ENCODE measurements at places on chromosomes 16 and 17.
A peak's percentile ranks its signal among the peaks of the same experiment; 100 is the strongest.

GRCh38 chr17:17509601-17510425, 13.6 kb upstream of the RASD1 start:
- DNase-seq, result no peak

DNA sequence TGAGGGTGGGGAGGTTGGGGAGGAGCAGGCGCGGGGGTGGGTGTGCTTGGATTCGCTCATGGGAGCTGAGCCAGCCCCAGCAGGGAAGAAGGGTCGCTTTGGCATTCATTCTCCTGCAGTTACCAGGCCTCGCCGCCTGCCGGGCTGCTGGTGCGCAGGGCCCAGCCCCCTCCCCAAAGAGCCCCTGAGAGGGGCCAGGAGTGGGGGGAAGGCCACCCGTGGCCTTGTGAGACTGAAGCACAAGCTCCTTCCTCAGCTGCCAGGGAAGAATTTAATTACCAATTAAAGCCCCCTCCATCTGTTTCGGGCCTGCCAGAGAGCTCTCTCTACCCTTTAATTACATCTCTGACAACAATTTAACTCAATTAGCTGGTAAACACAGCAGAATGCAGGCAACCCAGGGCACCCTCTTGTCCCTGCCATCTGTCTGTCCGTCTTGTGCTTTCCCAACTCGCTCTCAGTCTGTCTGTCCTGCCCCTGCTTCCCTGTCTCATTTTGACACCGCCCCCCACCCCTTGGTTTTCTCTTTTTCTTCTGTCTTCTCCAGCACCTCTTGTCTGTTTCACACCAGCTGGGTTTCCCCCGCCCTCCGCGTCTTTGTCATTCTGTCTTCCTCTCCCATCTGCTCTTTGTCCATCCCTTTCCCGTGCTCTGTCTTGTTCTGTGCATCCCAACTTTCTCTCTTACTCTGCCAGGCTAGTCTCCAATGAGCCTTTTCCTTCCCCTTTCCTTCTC, 32.7 kb downstream of the CDK5RAP3 start:
- peak; percentile 100 for DNase-seq

- no peak for DNase-seq
These were observed 1.8 kb upstream of the PIK3R6 start for GRCh38 chr17:8869114-8869815.

- DNase-seq, result no peak
These were observed 12.0 kb downstream of the IL21R start for GRCh38 chr16:27413956-27414355.

- no peak for DNase-seq
These were observed 9.2 kb upstream of the CCL13 start for GRCh38 chr17:34347063-34347462.

GRCh38 chr16:68388124-68388523, 60.2 kb downstream of the SMPD3 start:
- DNase-seq, result no peak

- DNase-seq, result peak; percentile 70
These were observed 3.9 kb downstream of the ACTG1 start for GRCh38 chr17:81508639-81509206.

DNA sequence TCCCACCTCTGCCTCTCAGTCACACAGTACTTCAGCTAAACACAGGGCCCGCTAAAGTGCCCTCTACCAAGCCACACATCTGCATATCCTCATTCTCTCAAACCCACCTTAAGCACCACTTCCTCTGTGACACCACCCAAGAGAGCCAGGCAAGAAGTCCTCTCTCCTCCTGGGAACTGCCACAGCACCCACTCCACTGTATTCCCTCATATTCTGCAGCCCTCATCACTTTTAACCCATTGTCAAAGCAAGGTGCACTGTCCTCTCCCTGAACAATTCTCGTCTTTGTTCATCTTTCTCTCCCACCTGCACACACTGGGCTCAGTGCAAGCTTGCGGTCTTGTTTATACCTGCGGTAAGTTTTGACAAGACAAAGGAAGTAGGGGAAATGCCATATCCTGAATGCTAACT, 13.6 kb downstream of the CHD9 start:
- no peak for DNase-seq

DNA sequence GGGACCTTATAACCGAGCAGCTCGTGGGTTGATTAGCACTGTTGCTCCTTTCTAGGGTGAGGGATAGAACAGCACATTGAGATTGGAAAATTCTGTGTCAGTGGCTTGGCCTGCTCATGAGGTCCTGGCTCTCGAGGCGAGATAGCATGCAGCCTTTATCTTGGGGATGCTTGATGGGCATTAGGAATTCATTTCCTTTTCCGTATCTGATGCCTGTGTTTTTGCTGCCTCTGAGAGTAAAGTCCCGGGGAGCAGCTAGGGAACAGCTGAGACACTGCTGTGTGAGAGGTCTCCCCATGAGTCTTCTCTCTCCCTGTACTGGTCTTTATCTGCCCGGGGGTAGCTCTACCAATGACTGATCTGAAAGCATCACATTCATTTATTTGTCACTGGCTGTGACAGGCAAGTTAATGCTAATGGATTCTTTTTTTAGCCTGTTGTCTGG, 14.5 kb downstream of the MSI2 start:
- no peak for DNase-seq

Data from SK-N-DZ (cell line).